ENCODE measurements at places on chromosomes 12 and 14. TPM values are rescaled to one million over a fixed set of nuclear protein-coding genes. Genes with fewer than 3 reads are reported as not detected.

The PTPRB gene
- 0.17 TPM for total RNA-seq

DNA sequence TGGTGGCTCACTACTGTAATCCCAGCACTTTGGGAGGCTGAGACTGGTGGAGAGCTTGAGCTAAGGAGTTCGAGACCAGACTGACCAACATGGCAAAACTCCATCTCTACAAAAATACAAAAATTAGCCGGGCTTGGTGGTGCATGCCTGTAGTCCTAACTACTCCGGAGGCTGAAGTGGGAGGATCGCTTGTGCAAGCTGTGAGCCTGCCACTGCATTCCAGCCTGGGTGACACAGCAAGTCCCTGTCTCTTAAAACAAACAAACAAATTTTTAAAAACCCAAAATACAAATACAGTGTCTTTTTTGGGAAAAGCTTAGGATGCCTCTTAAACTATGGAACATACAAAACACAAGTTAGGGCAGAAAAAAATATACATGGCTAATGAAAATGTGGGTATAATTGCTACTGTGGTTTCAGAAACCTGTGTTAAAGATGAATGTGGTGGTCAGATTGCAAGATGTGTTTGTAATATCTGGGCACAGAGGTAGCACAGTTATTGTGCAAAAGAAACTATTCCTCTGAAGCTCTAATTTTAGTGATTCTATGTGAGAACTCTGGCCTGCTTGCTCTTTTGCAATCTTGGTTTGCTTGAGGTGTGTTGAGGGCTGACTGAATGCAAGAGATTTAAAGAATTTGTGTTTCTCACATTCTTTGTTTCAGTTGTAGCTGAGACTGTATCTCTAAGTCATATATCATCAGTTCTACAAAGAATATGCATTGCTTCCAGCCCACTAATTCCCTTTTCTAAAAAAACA is 3.9 kb upstream of the HSPA2 start:
- DNase-seq = peak; percentile 8

DNA sequence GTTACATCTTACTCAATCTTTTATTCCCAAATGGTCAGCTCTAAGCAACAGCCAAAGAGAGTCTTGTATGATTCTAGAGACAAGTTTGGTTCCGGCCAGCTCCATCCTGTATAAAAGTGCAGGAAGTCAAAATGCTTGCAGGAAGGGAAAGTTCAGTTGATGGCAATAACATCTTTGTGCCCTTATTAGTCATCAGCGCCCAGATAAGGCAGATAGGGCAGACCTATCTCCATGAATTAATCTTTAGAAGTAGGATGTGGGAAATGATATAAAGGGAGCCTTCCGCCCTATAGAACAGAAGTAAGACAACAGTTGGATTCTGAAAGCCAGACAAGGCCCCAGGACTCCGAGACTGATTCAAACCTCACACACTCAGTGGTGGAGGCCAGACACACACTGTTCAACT is 6.4 kb downstream of the GNS start:
- DNase-seq = no peak

The RNF41 gene
- total RNA-seq = 66.8 TPM

- DNase-seq = peak; percentile 49
Measured at GRCh38 chr14:95547626-95548327, 12.9 kb downstream of the GLRX5 start.

The MOK gene
- total RNA-seq = 49.0 TPM

The NEMP1 gene
- 21.1 TPM for total RNA-seq

The GOLT1B gene
- total RNA-seq = 38.2 TPM

DNA sequence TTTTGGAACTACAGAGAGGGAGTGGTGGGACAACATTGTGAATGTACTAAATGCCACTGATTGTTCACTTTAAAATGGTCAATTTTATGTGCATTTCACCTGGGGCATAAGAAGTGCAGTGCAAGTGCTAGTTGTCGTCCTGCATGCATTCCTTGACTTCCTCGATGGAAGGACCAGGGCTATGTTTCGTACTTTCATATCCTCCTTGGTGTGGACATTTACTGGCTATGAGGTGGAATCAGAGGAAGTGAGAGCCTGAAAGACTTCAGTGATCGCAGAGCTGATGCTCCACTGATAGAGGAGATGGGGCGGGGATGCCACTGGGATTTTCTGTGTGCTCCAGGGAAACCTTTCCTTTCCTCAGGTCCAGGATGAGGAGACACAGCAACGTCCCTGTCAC is 54.1 kb upstream of the DDX11 start:
- DNase-seq = no peak

DNA sequence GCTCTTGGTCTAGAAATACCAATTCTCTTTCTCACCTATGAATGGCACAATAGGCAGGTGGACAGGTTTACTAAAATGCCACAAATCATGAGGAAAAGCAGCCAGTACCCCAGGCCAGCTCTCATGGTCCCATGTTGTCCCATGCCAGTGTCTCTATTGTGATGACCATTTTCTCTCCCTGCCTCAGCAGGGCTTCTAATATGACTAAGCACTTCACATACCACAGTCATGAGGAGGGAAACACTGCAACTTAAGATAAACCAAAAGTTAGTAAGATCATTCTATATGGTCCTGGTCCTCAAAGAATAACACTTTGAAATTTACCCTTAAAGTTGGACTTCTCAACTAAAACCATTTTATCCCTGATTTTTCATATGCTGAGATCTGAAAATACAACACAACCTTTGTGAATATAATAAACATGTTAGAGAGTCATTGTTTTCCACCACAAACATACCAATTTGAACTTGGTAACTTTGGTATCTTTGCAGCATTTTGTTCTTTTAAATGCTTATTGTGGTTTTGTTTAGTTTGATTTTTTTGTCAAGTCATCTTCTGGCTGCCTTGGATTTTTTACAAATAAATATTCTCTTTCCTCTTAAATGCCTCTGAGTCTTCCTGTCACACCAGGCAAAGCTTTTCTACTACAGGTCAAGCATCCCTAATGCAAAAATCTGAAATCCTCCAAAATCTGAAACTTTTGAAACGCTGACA is 3.6 kb downstream of the TTC5 start:
- DNase-seq = no peak

GRCh38 chr14:72332046-72332445 is 399.8 kb downstream of the RGS6 start:
- no peak for DNase-seq

DNA sequence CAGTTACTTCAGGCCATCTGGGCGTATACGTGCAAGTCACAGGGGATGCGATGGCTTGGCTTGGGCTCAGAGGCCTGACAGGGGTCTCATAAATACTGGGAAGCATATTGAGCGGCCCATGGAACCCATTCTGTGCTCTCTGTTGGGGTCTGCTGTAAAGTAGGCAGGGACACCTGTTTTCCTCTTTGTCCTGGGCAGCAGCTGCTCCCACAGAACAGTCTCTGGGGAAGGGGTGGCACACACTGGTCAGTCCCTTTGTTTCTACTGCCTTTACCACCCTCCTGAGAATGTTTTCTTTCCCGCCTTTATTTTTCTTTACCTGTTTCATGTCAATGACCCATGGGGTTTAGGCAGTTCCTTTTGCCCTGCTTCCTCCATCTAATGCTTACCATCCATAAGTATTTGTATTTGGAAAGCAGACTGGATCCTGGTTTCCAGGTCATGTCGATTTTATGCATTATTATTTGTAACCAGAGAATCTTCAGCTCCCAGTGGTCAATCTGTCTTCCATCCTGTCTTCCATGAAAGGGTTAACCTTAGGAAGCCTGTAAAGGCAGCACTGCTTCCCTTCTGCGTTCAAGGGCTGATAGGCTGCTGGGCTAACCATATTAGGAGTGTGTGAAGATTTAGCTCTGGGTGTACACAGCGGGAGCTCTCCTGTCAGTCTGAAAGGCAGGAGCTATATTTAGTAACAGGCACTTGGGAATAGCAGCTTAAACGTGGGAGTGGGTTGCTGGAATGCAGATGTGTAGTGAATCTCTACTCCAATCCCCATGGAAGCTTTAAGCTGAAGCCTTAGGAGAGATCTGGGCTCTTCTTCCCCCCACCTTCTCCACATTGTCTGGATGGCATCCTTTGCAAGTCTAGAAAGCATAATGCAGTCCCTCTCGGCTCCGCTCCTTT is 124.0 kb downstream of the DYRK2 start:
- DNase-seq = no peak

DNA sequence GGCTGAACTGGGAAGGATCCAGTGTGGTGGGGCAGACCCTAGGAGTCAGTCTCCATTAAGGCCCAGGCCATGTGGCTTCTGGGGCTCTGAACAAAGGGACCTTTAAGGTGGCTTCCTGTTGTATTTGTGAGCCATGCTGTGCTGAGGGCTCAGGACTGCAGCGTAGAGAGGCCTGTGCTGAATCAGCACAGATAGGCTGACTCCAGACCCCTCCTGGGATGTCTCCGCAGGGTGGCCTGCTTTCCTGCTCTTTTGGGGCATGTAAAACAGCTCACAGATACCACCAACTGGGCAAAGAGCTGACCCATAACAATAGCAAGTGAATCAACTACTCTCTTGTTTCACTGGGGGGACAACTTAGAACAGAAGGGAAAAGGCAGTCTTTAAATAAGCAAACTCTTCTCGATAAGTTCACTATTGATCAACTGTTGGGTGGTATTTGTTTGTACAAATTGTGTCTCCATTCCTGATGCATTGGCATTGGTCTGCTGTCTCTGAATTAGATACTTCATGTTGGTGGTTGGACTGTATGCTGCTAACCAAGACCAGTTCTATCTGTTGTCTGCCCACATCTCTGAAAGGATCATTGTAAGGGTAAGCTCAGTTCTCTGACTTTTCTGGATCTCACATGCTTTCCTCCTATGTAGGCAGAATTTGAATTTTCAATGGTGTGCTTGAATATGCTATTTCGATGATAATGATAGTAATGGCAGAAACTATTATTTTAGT is 71.8 kb downstream of the MYRFL start:
- no peak for DNase-seq

GRCh38 chr12:59007620-59008019 is 87.3 kb upstream of the LRIG3 start:
- no peak for DNase-seq

GRCh38 chr14:24403294-24403998 is 4.6 kb downstream of the NYNRIN start:
- DNase-seq = no peak

The ACSS3 gene
- total RNA-seq = not detected

DNA sequence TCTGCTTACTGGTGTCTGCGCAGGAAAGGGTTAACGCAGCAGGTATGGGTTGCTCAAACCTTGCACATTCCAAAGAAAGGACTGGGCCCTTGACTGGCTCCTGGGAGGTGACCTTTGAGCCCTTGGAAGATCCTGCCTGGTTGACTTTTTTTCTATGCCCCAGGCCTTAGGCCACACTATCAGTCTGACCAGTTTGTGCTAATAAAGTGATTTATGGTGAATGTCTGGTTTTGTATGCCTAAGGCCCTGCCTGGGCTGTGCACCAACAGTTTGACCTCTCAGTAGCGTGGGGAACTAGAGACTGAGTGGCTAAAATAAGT is 61.4 kb upstream of the SCN8A start:
- no peak for DNase-seq

- DNase-seq = peak; percentile 67
Measured at GRCh38 chr12:53224061-53224896, 7.7 kb downstream of the RARG start.

- DNase-seq = peak; percentile 51
Measured at GRCh38 chr14:24179961-24180796, 8.3 kb downstream of the REC8 start.

DNA sequence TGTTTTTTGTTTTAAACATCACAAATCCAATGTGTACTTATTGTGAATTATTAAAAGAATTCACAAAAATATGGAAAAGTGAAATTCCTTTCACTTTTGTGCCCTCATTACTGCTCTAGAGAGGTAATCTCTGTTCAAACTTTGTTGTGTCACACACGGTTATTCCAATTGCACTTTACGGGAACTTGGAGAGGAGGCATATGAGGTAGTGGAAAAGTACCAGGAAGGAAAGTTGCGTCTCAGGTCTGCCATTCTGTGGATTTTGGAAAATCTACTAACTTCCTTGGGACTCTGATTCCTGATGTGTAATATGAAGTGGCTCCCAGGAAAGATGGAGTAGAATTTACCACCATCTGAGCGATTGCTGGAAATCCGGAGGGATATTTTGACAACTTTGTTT is 90.9 kb upstream of the DCN start:
- DNase-seq = no peak

GRCh38 chr12:118034429-118035189 is 18.1 kb downstream of the RFC5 start:
- DNase-seq = peak; percentile 43

The ZFHX2 gene
- 0.17 TPM for total RNA-seq

GRCh38 chr12:113875691-113876090 is 90.4 kb downstream of the RBM19 start:
- no peak for DNase-seq

GRCh38 chr14:101918065-101918989 is 46.0 kb upstream of the DYNC1H1 start:
- DNase-seq = no peak

GRCh38 chr12:12158858-12159257 is 88.1 kb downstream of the BCL2L14 start:
- DNase-seq = no peak

DNA sequence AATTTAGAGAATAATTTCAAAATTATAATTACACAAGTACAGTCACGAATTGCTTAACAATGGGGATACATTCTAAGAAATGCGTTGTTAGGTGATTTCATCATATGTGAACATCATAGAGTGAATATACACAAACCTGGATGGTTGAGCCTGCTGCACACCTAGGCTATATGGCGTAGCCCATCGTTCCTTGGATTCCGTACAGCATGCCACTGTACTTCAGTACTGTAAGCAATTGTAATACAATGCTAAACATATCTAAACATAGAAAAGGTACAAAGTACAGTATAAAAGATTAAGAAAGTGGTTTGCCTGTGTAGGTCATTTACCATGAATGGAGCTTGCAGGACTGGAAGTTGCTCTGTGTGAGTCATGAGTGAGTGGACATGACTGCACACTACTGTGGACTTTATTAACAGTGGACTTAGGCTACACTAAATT is 286.2 kb downstream of the CACNA1C start:
- peak; percentile 85 for DNase-seq

DNA sequence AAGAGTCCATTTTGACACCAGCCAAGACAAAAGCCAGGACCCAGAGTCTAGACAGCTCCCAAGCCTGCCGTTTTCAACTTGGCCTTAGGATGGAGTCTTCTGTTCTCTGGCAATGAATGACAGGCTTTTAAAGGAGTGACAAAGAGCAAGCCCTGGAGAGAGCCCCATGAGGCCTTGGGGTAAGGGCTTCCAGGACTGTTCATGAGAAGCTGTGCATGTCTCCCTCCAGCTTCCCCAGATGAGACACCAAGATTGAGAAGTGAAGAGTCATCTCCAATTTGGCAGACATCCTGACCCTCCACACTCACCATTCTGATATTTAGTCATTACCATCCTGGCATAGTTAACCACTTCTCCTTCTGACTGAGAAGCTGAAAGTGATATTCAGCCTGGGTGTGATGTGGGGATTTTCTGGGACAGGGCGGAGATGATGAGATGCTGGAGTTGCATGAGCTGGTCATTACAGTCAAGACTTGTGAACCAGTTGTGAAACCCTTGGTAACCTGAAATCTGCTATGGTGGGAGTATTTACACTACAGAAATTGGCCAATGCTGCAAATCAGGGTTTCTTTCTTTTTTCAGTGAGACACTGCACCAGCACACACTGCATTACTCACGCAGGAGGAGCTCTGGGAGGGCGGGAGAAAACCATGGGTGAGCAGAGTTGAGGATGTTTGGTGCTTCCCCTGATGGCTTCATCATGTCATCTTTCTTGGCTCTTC is 77.8 kb downstream of the VCPKMT start:
- DNase-seq = peak; percentile 100

The DPPA3 gene
- total RNA-seq = not detected

The NOXRED1 gene
- under 0.01 TPM for total RNA-seq

GRCh38 chr14:22837750-22838538 is 1.6 kb downstream of the MMP14 start:
- peak; percentile 58 for DNase-seq

Measured in mammary epithelial cell (primary cell).